ENCODE measurements at places on chromosomes 2 and 18.
A peak's percentile ranks its signal among the peaks of the same experiment; 100 is the strongest.

DNA sequence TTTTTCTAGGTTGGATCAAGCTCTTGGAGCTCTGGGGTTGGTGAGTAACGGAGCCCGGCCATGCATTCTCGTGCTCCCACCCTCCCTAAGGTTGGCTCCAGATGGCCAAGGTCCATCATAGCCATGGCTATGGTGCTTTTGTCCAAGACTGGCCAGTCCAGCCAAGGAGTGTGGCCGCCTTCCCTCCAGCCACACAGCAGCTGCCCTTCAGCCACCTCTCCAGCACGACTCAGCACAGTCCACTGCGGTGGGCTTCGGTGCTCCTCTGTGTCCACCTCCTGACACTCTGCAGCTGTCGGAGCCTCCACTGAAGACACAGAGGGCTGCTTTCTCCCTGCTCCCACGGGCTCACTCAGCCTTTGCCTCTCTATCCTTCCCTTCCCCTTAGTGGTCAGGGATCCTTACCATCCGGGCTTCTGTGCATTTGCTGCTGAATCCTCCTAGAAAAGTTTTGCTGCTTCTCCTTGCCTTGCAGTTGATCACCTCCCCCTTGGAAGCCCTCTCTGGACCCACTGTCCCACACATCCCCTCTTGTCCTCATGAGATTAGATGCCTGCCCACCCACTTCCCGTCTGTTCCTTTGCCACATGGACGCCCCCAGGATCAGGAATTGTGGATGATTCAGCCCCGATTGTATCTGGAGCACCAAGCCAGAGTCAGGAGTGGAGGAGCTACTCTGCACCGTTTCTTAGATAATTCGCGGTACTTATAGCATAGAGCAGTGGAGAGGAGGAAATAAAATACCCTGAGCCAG, 177.1 kb upstream of the COPS8 start:
- no peaks in the 10 kb centered on the region for H3K36me3 ChIP-seq
- no peaks in the 10 kb centered on the region for H3K27me3 ChIP-seq
- no peak overlapping the region for H3K27ac ChIP-seq
- H3K4me3 ChIP-seq = no peak overlapping the region
- no peaks in the 10 kb centered on the region for H3K4me1 ChIP-seq

DNA sequence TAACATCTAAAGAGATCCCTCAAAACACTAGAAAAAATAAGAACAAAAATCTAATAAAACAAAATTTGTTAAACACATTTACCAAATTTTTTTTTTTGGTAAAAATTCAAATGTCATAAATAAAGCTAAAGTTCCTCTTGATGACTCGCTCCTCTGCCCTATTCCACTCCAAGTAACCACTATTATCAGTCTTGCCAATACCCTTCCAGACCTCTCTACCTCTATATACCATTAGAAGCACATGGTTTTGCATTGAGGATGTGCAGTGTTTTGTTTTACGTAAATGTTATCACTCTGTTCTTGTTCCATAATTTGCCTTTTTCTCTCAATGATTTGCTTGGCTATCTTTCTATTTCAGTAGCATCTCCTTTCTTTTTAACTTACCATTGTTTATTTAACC, 10.9 kb downstream of the IL1B start:
- no peaks in the 10 kb centered on the region for H3K36me3 ChIP-seq
- no peak for DNase-seq
- no peak overlapping the region for H3K27ac ChIP-seq
- no peaks in the 10 kb centered on the region for H3K27me3 ChIP-seq

DNA sequence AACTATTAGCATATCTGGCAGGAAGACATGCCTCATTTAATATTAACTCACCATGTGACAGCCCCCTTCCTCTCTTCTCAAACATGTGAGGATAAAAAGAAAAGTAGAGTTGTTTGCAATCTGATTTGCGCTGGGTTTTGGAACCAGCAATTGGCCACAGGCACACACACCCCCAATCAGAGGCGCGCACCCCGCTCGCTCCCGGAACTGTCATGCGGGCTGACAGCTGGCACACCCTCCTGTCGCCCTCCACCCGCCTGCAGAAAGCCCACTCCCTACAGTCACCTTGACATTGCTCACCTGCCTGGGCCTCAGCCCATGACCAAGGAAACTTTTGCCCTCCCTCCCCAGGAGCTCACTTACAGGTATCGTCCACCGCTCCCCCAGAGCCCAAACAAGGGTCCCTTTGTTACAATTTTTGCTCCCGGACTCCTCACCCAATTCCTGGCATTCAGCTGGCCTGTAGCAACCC, 1.1 kb downstream of the COBLL1 start:
- DNase-seq = peak; percentile 11
- peak overlapping the region; percentile 93 for H3K4me3 ChIP-seq
- H3K36me3 ChIP-seq = no peaks in the 10 kb centered on the region
- H3K27me3 ChIP-seq = no peaks in the 10 kb centered on the region
- H3K27ac ChIP-seq = peak overlapping the region; percentile 94
- H3K4me1 ChIP-seq = peaks cover 32% of the 10 kb centered on the region

- no peaks in the 10 kb centered on the region for H3K27me3 ChIP-seq
- no peaks in the 10 kb centered on the region for H3K36me3 ChIP-seq
- H3K4me1 ChIP-seq = no peaks in the 10 kb centered on the region
- no peak overlapping the region for H3K27ac ChIP-seq
These were observed 106.9 kb downstream of the ZNF521 start for GRCh38 chr18:25244924-25245698.

DNA sequence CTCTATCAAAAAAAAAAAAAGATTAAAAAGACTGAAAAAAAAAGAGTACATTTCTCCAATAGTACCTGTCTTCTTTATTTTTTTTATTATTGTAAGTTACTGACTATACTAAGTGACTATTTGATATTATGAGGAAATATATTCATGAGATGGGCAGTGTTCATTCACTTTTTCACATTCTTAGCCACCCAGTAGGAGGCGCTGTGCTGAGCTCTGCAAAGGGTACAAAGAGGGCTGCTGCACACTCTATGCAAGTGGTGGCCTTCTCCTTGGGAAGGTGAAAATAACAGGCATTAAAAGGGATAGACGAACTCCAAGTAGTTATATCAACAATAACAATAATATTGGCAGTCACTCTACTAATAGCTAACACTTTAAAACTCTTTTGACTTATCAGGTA, 1034.9 kb upstream of the FANCL start:
- no peak overlapping the region for H3K4me3 ChIP-seq
- no peaks in the 10 kb centered on the region for H3K27me3 ChIP-seq
- no peak overlapping the region for H3K27ac ChIP-seq

DNA sequence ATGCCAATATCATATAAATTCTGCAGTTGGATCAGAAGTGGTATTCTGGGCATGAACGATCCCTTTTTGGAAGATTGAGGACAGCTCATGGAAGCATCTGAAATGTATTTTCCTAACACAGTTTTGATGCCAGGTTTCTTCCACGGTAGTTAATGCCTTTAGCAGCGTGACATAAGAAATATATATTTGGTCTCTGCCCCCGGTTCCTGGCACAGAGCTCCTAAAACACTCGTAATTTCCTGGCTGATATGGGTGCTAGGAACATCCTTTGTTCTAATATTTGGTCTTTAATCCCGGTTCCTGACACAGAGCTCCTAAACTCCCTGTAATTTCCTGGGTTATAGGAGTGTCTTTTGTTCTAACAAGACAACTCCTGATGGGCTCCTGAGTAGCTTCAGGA, 8.2 kb upstream of the CABLES1 start:
- DNase-seq = no peak
- no peak overlapping the region for H3K27ac ChIP-seq
- H3K27me3 ChIP-seq = no peaks in the 10 kb centered on the region
- H3K4me1 ChIP-seq = no peaks in the 10 kb centered on the region
- H3K36me3 ChIP-seq = no peaks in the 10 kb centered on the region
